SK-N-SH (cell line): ENCODE measurements at places on chromosomes 3 and 15.

GRCh38 chr15:66477011-66477410 is 20.6 kb downstream of the SNAPC5 start:
- no peaks in the 10 kb centered on the region; the same call in 1 of the 2 replicates for H3K4me1 ChIP-seq
- H3K27ac ChIP-seq, result no peak overlapping the region
- H3K27me3 ChIP-seq, result no peaks in the 10 kb centered on the region
- H3K4me3 ChIP-seq, result no peak overlapping the region
- no peak for DNase-seq

GRCh38 chr3:106086038-106086437 is 217.2 kb upstream of the CBLB start:
- no peaks in the 10 kb centered on the region for H3K27me3 ChIP-seq
- no peak for DNase-seq
- H3K27ac ChIP-seq, result no peak overlapping the region
- H3K4me3 ChIP-seq, result no peak overlapping the region
- H3K4me1 ChIP-seq, result no peaks in the 10 kb centered on the region
- H3K36me3 ChIP-seq, result no peaks in the 10 kb centered on the region

DNA sequence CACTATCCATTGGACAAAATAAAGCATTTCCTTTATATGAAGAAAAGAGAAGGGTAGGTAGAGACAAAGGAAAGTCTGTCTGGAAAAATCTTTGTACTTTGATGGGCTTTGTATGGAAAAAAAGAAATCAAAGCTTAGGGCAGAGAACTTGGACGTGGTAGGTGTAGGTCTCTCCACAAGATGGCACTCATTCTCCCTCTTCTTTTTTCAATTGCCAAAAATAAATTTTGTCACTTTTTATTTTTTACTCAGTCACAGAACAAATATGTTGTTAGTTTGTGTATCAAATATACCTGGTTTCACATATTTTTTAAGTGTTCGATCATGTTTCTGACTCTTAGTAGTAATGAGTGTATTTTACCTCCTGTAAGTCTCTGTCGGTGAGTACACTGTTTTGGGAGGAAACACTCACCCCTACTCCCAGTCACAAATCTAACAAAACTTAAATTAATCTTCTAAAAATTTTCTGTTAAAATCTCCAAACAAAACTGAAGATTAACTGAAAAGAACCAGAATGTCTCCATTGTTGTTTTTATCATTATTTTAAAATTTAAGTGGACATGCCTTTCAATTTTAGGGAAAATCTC is 415.8 kb upstream of the GOLIM4 start:
- no peaks in the 10 kb centered on the region for H3K27me3 ChIP-seq
- H3K36me3 ChIP-seq, result no peaks in the 10 kb centered on the region
- H3K4me3 ChIP-seq, result no peak overlapping the region
- DNase-seq, result peak; percentile 12
- H3K4me1 ChIP-seq, result no peaks in the 10 kb centered on the region

DNA sequence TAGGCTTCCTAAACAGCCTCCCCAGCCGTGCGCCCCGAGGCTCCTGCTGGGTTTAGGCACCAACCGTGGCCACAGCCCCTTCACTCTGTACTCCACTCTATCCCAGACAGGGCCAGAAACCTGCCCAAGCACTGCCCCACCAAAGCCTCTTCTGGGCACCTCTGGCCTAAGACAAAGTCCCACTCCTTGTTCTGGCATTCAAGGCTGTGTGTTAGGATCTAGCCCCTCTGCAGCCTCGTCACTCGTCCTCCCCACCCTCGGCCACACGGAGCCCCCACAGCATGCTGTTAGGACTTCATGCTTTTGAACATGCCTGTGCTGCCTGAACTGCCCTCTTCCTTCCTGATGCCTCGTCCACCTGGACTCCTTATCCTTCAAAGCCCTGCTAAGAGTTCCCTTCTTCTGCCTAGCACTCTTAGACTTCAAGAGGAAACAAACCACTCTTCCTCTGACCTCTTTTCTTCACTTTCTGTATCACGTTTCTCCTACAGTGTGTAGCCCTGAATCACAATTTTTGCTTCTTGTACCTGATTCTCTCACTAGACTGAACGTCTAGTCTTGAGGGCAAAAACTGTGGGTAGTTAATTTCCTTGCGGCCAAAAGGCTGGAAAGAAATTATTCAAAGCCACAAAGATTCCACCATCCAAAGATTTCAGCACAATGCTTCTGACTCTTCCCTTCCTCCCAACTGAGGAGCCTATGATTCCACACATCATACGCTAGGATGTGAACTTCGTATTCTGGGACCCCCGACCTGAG is 28.6 kb downstream of the WNT7A start:
- no peak overlapping the region for H3K4me3 ChIP-seq
- DNase-seq, result no peak

- no peaks in the 10 kb centered on the region for H3K27me3 ChIP-seq
- DNase-seq, result no peak
- H3K4me3 ChIP-seq, result no peak overlapping the region
- H3K4me1 ChIP-seq, result no peaks in the 10 kb centered on the region; the same call in none of the 2 replicates
- peak overlapping the region; percentile 62 for H3K27ac ChIP-seq
Measured at GRCh38 chr3:29618395-29619282, 337.8 kb downstream of the RBMS3 start.

DNA sequence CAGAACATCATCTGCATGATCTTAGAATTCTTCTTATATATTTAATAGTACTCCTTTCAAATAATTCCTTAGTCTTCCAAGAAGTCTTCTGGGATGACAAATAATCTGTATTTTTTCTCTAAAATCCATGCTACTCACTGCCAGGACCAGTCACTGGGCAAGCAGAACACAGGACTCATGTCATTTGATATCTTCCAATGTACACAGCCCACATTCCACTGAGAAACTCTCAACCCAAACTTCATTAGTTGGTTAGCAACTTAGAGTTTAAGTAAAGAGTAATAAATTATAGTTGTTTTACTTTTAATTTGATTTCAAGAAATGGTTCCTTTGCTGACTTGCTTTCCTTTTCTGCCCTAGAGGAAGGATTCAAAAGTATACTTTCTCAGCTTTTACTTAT is 317.0 kb downstream of the VGLL3 start:
- H3K4me1 ChIP-seq, result no peaks in the 10 kb centered on the region
- no peak overlapping the region for H3K27ac ChIP-seq
- no peaks in the 10 kb centered on the region for H3K27me3 ChIP-seq
- no peak for DNase-seq
- no peak overlapping the region for H3K4me3 ChIP-seq
